ENCODE measurements at places on chromosomes 1 and 21.

- DNase-seq = no peak
Observed at GRCh38 chr1:39980555-39981313, 25.8 kb downstream of the MFSD2A start.

- DNase-seq = no peak
Observed at GRCh38 chr1:187516874-187517273, 688.1 kb downstream of the PLA2G4A start.

GRCh38 chr1:74767490-74767889 is 34.5 kb downstream of the TYW3 start:
- DNase-seq = no peak

GRCh38 chr1:67831850-67832513 is 1.3 kb downstream of the GNG12 start:
- peak; percentile 79 for DNase-seq

DNA sequence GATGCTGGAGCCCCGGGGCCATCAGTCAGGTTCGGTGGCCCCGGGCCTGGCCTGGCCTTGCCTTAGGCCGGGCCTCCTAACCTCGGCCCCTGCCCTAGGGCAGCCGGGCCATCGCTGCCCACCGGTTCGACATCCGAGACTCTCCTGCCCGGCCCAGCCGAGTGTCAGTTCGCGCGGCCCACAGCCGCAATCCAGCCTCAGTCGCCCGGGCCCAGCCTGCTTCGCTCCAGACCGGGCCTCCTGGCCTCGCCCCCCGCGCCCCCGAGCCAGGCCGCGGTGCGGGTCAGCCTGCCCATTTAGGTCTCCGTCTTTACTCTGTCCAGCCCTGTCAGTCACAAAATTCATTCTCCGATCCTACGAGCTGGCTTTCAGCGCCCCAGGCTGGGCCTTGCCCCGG is 777 bp downstream of the LRRC41 start:
- peak; percentile 56 for DNase-seq

- DNase-seq = no peak
Observed at GRCh38 chr1:84062496-84062895, 63.6 kb upstream of the TTLL7 start.

DNA sequence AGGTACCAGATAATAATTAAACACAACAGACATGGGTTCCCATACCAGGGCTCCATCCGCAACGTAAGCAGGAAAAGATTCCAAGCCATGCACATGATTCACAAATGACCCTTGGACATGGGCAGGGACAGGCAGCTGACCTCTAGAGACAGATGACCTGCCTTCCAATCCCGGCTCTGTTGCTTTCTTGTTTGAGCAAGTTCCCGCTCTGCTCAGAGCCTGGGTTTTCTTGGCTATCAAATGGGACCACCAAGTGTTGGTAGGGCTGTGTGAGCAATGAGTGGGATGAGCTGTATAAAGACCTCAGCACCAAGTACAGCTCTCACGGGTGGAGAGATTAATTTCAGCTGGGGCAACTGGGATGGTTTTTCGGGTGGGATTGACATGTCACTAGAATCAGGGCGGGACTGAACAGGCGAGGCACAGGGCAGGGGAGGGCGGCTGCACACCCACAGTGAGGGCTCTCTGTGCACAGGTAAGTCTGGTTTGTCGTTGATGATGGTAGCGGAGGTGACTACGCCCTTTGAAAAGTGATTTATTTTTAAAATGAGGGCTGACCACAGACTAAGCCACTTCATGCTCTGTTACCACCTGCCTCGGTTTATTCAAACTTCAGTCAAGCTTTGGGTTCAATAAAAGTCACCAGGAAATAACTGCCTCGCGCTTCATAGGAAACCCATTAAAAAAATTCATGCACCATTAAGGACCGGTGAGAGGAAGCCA is 57.5 kb upstream of the IFFO2 start:
- DNase-seq = no peak

GRCh38 chr21:15893902-15894301 is 164.1 kb downstream of the USP25 start:
- DNase-seq = no peak

DNA sequence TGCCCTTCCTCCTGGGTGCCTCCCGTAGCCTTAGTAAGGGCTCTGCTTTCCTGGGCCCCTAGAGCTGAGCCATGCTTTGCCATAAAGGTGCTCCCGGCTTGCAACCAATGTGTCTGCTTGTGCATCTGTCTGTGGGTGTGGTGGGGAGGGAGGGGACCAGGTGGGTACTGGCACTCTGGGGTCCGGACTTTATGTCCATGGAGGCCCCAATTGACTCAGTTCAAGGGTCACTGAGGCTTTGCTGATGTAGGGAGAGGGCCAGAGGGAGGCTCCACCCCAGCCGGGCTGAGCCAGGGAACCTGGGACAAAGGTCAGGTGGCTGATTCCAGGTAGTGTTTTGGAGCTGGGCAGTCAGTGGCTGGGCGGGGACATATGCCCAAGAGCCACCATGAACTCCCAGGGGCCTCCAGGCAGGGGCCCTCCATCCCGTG is 15.0 kb downstream of the TNFRSF25 start:
- no peak for DNase-seq

DNA sequence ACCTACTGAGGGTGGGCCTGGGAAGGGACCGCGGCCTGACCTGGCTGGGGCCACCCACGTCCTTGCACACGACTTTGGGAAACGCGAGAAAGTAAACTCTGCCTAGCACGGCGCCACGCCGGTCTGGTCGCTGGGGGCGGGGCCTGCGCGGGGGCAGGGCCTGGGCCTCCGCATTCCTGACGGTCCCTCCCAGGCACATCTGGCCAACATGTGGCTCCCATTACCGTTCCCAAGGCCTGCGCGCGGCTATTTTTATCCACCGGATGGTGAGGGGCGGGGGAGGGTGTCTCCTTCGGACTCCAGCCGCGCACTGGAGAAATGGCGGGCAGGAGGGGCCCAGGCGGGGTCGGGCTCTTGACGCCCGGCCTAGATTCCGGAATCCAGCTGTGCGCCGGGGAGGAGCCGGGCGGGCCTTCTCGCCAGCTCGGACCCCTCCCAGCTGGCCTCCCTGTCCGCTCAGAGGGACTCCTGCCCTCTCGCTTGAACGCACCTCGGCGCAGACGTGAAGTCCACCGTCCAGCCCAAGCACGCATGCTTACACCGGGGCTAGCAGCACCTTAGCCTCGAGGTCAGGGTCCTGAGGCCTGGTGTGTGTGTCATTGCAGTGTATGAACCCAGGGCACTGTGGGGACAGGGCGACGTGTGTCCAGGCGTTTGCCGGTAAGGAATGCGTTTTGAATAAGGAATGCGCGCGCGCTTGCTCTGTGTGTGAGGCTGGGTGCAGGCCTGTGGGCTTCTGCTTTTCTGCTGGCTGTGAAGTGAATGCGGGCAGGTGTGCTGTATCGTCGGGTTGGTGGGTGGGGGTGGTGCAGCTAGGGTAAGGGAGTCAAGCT is 2.1 kb downstream of the EVA1B start:
- peak; percentile 97 for DNase-seq

GRCh38 chr1:216958569-216958968 is 235.3 kb upstream of the ESRRG start:
- DNase-seq = no peak

GRCh38 chr1:226350519-226350865 is 41.5 kb upstream of the LIN9 start:
- DNase-seq = no peak

GRCh38 chr1:111227434-111227833 is at the start of gene CHI3L2:
TSS of gene CHI3L2 (plus strand) at chr1:111227713. CDS start at chr1:111227730, 17 bp downstream.
- no peak for DNase-seq

GRCh38 chr1:100959502-100960060 is 63.7 kb downstream of the SLC30A7 start:
- DNase-seq = no peak

- no peak for DNase-seq
Observed at GRCh38 chr1:88466899-88467580, 217.0 kb upstream of the PKN2 start.

- DNase-seq = no peak
Observed at GRCh38 chr1:4587721-4588120, 66.7 kb upstream of the AJAP1 start.

GRCh38 chr1:8145545-8146202 is 119.6 kb upstream of the ERRFI1 start:
- DNase-seq = no peak

- DNase-seq = no peak
Observed at GRCh38 chr1:178727014-178727895, 2.2 kb downstream of the RALGPS2 start.

- peak; percentile 85 for DNase-seq
Observed at GRCh38 chr1:30085811-30086770, 637.3 kb downstream of the MATN1 start.

- no peak for DNase-seq
Observed at GRCh38 chr1:17197696-17198095, 7.2 kb upstream of the PADI1 start.

- DNase-seq = no peak
Observed at GRCh38 chr21:44064852-44065403, 42.3 kb upstream of the PWP2 start.

DNA sequence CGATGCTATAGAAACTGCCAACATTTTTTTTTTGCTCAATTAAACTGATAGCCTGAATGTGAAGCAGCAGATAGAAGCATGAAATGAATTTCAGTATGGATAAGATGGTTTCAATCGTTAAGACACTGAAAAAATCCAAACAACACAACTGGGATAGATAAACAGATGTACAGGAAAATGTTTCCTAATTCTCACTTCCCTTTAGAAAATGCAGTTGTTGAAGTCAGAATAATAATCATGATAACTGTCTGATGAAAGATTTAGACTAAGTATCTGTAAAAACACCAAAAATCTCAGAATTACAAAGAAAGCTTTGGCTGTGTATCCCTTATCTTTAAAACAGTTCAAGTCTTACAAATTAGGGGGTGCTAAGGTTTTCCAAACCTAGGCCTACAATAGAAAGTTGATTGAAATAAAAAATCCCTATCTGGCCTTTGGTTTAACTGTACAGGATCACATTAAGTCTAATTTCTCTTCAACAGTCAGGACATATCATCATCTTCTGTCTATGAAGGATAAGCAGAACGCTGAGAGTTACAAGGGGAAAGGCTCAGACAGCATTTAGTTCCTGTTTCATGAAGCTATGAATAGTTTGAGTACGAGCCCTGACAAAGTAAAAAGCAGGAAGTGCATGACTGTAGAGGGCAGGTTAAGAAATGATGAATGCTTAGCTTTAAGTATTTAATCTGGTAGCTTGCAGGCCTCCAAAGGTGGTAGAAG is 203.2 kb downstream of the APP start:
- no peak for DNase-seq

DNA sequence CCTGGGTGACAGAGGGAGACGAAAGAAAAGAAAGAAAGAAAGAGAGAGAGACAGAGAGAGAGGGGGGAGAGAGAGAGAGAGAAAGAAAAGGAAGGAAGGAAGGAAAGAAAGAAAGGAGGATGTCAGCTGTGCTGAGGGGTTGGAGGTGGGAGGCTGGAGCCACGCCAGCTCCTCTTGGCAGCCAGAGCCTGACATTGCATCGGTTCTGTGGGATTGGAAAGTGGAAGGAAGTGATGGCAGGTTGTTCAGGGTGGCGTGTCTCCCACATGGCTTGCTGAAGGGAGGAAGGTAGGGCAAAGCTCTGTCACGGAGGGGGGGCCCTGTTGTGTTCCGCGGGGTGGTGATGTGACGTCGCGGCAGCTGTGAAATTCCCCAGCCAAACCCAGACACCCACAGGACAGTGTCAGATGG is 30.7 kb downstream of the EIF2D start:
- DNase-seq = no peak

GRCh38 chr1:28926629-28927265 is 12.4 kb downstream of the EPB41 start:
- DNase-seq = no peak

GRCh38 chr1:88462096-88462487 is 222.0 kb upstream of the PKN2 start:
- DNase-seq = no peak

DNA sequence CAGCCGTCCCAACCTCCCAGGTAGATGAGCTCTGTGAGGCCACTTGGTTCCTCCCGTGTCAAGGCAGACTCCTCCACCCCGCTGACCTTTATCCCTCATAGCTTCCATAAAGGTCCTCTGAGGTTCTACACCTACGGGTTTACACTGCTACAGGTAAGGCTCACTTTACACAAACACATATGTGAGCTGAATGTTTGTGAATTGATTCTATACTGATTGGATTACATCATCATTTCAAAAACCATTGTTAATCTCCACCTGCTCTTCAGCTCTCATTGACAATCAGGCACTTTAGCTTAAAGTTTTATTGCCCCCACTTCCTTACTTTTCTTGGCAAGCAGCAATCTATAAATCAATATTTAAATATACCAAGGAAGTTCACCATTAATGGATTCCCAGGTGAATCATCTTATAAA is 12.8 kb upstream of the RGS16 start:
- no peak for DNase-seq

- peak; percentile 73 for DNase-seq
Observed at GRCh38 chr1:27525296-27526272, 35.6 kb upstream of the WASF2 start.

- no peak for DNase-seq
Observed at GRCh38 chr1:36480161-36480560, 2.6 kb downstream of the CSF3R start.

DNA sequence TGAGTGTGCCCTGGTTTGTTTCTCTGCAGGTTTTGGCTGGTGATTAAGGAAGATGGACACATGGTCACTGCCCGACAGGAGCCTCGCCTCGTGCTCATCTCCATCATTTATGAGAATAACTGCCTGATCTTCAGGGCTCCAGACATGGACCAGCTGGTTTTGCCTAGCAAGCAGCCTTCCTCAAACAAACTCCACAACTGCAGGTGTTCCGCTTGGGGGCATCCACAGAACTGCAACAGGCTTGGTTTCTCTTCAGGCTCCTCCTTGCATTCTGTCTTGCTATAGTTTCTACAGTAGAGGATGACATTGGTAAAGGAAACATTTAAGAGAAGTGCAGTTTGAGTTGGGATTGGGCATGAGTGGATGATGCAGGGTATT is 6.8 kb downstream of the MTARC2 start:
- DNase-seq = no peak

GRCh38 chr1:99672038-99672437 is 26.1 kb downstream of the PALMD start:
- DNase-seq = no peak

GRCh38 chr1:18893120-18893519 is 9.2 kb downstream of the ALDH4A1 start:
- no peak for DNase-seq

DNA sequence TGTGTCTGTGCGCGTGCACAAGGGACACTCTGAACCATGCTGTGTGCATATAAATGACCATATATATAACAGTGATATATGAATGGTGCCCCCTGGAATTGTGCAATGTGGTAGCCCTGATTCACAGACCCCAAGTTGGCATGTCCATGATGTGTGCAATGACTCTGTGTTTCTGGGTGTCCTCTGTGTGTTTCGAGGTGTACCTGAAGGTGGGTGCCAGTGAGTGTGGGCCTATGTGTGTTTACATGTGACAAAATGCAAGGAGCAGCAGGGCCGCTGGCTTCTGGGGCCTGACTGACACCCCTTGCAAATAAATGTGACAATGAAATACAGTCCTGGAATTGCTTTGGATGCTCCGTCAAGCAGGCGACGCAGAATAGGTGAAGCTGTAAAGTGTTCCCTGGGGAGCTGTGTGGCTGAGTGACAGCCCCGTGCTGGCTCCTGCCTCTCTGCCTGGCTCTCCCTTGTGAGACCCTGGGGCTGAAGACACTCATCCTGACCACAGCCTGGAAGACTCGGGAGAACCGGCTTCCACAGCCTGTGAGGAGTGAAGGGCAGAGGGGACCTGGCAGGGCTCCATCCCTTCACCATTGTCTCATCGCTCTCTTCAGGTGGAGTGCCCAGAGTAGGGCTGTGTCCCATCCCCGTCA is 38.2 kb upstream of the CSF3R start:
- no peak for DNase-seq

- no peak for DNase-seq
Observed at GRCh38 chr1:228008391-228009115, 1.8 kb downstream of the WNT3A start.

- no peak for DNase-seq
Observed at GRCh38 chr1:12186679-12186985, 19.8 kb downstream of the TNFRSF1B start.

- DNase-seq = no peak
Observed at GRCh38 chr1:209657140-209657879, 5.1 kb upstream of the LAMB3 start.
